Dermis lymphatic vessel endothelial cell (primary cell): ENCODE measurements at places on chromosomes 5 and 9. TPM values are rescaled to one million over a fixed set of nuclear protein-coding genes. Genes with fewer than 3 reads are reported as not detected.

RFK gene
- 50.4 and 50.7 TPM in 2 replicates for total RNA-seq

CWC27 gene
- 7.0 and 10.1 TPM in 2 replicates for total RNA-seq

RGMB gene
- total RNA-seq, result 8.2 and 10.5 TPM in 2 replicates

FAM13B gene
- total RNA-seq, result 21.1 and 23.6 TPM in 2 replicates

IFNB1 gene
- total RNA-seq, result not detected in 2 replicates

PAEP gene
- total RNA-seq, result not detected in 2 replicates

NOXA1 gene
- 0.95 and 2.3 TPM in 2 replicates for total RNA-seq

NR6A1 gene
- total RNA-seq, result 1.1 and 1.3 TPM in 2 replicates

FOXD4L5 gene
- 0.09 TPM in 1 of 2 replicates, not detected in the other for total RNA-seq

NUTM2F gene
- total RNA-seq, result not detected in 2 replicates

ZNG1C gene
- 13.1 and 20.7 TPM in 2 replicates for total RNA-seq

TLE4 gene
- 14.3 and 17.4 TPM in 2 replicates for total RNA-seq

ATP10B gene
- total RNA-seq, result under 0.01 and 0.09 TPM in 2 replicates

FNBP1 gene
- total RNA-seq, result 79.2 and 91.4 TPM in 2 replicates

MYMK gene
- total RNA-seq, result not detected in 2 replicates

IL3 gene
- total RNA-seq, result not detected in 2 replicates

OR1J2 gene
- total RNA-seq, result not detected in 2 replicates

BAAT gene
- under 0.01 TPM in 1 of 2 replicates, not detected in the other for total RNA-seq

ECM2 gene
- total RNA-seq, result under 0.01 TPM in 1 of 2 replicates, not detected in the other

OLFML2A gene
- total RNA-seq, result 4.5 and 4.6 TPM in 2 replicates

TBC1D13 gene
- total RNA-seq, result 11.3 and 12.5 TPM in 2 replicates

PCA3 gene
- total RNA-seq, result 0.11 and 0.17 TPM in 2 replicates

FREM1 gene
- under 0.01 and 0.09 TPM in 2 replicates for total RNA-seq

NR5A1 gene
- total RNA-seq, result not detected in 2 replicates

FAM240B gene
- not detected in 2 replicates for total RNA-seq

SV2C gene
- under 0.01 TPM in 2 replicates for total RNA-seq

EIF4EBP3 gene
- 1.6 and 2.2 TPM in 2 replicates for total RNA-seq

SLIT3 gene
- under 0.01 TPM in 1 of 2 replicates, not detected in the other for total RNA-seq

HEMGN gene
- total RNA-seq, result not detected in 2 replicates

PCDHA12 gene
- total RNA-seq, result under 0.01 TPM in 1 of 2 replicates, not detected in the other

SLC1A1 gene
- total RNA-seq, result 2.2 and 4.4 TPM in 2 replicates

TPPP gene
- total RNA-seq, result 0.09 and 0.11 TPM in 2 replicates

PCDHA4 gene
- total RNA-seq, result under 0.01 and 0.17 TPM in 2 replicates

SMIM33 gene
- not detected in 2 replicates for total RNA-seq

PFN3 gene
- total RNA-seq, result not detected in 2 replicates

ACOT12 gene
- total RNA-seq, result not detected in 2 replicates

SLC4A9 gene
- not detected in 2 replicates for total RNA-seq

RNF183 gene
- not detected in 2 replicates for total RNA-seq

OBP2B gene
- total RNA-seq, result not detected in 2 replicates

LCN9 gene
- total RNA-seq, result not detected in 2 replicates

TAF11L5 gene
- total RNA-seq, result not detected in 2 replicates

VCAN gene
- total RNA-seq, result 0.69 and 2.2 TPM in 2 replicates
